ENCODE measurements at places on chromosomes 7 and 10.

GRCh38 chr10:63819753-63820329 is 298.6 kb downstream of the REEP3 start:
- peak; percentile 79 for DNase-seq

DNA sequence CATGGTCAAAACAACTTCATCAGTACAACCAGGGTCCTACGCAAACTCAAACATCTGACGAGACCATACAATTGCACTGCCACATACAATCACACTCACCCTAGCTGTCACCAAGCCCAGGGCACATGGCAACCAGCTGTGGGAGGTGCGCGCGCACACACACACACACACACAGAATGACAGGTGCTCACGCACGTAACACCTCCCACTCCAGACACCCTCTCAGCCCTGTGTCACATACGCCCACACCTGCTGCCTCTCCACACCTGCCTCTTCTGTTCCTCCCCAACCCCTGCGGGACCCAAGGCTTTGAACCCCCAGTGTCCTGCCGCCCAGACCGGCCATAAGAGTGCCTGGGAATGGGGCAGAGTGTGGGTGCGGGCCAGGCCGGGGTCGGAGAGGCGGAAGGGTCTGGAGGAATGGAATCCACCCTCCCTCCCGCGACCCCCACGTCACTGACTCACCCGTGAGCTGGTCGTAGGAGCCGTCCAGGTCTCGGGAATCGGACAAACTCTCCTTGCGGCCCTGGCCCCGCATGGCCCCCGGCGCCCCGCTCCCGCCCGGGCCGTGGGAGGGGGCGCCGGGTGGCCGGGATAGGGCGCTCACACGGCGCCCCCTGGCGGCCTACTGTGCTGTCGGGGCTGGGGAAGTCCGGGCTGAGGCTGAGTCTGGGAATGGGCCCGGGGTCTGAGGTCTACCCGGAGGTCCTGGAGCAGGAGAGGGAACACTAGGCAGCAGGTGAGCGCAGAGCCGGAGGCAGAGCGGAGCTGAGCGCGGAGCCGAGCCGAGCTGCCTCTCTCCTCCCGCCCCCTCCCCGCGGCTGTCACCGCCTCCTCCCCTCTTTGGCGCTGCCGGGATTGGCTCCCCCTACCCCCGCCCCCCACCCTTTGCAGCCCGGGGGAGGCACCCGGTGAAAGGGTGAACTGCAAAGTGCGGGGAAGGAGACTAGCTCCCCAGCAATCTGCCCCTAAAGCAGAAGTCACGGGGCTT is at the start of gene KCNIP2:
KCNIP2 (minus strand) TSS at position 769 of the 990 bp plus-strand sequence; CDS start at position 537, 232 bp downstream.
- no peak for DNase-seq

- DNase-seq: peak; percentile 18
Observed at GRCh38 chr7:37234928-37235327, 213.7 kb downstream of the ELMO1 start.

- peak; percentile 56 for DNase-seq
Observed at GRCh38 chr7:127786184-127786583, 134.2 kb downstream of the SND1 start.

GRCh38 chr7:74514131-74514591 is 60.5 kb downstream of the GTF2IRD1 start:
- DNase-seq: no peak

DNA sequence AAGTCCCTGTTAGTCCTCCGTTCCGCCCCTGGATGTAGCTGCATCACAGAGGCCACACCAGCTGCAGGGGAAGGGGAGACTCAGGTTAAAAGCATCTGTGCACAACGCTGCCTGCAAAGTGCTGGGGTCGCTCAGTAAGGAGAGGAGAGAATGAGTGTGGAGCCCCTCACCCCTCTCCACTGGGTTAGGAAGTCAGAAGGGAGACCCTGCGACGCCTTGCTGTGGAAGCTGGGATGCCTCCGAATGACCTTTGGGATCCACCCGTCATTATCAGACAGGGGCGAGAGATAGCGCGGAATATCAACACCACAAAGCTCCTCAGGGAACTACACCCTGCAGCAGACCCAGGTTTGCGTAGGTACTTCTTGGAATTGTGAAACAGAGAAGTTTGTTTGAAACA is 167.7 kb upstream of the SHH start:
- DNase-seq: no peak

DNA sequence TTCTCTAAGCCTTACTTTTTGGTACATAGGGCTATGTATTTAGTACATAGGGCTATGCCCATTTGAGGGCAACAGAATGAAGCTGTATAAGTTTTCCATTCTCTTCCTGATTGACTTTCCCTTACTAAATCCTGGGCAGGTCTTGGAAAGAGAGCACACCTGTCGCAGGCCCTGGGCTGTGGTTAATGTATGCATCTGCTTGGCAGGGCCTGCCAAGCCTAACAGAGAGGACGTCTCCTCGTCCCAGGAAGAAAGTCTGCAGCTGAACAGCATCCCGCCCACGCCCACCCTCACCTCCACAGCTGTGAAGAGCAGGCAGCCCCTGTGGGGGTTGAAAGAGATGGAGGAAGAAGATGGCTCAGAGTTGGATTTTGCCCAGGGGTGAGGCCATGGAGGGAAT is 8.9 kb upstream of the PVRIG start:
- no peak for DNase-seq

DNA sequence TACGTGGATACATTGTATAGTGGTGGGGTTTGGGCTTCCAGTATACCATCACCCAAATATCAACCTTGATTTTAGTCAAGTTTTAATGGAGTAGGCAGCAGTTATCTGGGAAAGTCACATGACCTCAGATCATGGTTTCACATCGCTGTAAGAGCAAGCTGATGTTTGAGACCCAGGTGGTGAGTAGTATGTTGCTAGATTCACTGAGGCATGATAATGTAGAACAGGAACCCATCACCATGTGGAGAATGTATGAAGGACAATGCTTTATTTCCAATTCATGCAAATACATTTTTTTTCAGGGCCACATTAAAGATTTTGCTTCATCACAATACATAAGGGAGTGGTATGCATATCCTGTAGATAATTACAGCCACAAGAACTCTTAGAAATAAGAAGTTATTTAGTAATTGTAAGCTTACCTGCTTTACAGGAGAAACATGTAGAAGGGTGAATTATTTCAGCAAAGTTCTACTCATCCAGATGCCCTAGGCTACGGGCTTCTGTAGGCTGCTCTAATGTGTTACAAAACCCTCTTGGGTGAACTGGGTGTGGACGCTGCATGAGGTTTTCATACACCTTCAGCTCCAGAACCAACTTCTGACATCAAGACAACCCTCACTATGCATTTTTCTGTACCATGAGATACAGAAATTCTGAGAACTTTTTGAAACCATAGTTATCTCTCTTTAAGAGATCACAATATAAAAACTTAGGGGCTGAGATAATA is 27.6 kb upstream of the LAMB4 start:
- no peak for DNase-seq

GRCh38 chr7:88328787-88329186 is 22.1 kb upstream of the STEAP4 start:
- DNase-seq: peak; percentile 8

DNA sequence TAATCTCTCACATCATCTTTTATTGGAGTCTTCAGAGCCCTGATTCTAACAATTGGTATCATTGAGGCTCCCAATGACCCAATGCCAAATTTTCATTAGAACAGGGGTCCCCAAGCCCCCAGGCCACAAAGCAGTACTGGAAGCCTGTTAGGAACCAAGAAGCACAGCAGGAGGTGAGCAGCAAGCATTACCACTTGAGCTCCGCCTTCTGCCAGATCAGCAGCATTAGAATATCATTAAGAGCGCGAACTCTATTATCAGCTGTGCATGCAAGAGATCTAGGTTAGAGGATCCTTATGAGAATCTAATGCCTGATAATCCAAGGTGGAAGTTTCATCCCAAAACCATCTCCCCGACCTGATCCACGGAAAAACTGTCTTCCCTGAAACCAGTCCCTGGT is 23.1 kb downstream of the KIF5B start:
- no peak for DNase-seq

GRCh38 chr10:102113956-102114857 is 6.0 kb downstream of the LDB1 start:
- peak; percentile 22 for DNase-seq

DNA sequence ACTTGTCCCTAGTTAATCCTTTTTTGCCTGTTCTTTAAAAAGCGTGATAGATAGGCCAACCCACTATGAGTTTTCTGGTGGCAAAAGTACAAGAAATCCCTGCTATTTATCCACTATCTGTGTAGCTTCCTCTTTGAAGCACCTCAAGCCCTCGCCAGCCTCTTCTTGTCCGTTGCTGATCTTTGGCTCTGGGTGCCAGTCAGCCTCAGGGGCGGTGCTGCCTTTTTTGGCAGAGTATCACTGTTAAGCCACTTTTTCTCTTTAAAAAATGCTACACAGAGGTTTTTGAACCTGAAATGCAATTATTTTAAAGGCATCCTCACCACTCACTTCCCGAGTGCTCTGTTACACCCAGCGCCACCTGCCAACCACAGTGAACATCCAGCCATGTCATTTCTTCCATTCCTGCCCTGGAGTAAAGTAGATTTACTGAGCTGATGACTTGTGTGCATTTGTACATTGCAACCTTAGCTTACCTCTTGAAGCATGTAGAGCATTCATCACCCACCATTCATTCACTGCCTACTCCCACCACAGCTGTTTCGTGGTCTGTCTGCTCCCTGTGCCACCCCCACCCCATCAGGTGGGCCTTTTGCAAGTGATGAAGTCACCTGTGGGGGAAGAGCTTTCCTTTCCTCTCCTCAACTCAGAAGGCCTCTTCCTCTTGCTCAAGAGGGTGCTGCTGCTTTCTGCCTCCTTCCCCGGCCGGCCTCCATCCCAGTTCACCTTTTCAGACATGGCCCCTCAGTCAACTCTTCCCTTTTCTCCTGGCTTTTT is 414.2 kb upstream of the GALNT17 start:
- DNase-seq: no peak

Data from iris pigment epithelial cell (primary cell).